Left ventricle myocardium superior (tissue), 1 donor: ENCODE measurements at places on chromosomes 12 and 14. TPM values are rescaled to one million over a fixed set of nuclear protein-coding genes. Genes with fewer than 3 reads are reported as not detected.

- DNase-seq: no peak
Measured at GRCh38 chr12:64840119-64840518, 15.7 kb downstream of the TBC1D30 start.

DNA sequence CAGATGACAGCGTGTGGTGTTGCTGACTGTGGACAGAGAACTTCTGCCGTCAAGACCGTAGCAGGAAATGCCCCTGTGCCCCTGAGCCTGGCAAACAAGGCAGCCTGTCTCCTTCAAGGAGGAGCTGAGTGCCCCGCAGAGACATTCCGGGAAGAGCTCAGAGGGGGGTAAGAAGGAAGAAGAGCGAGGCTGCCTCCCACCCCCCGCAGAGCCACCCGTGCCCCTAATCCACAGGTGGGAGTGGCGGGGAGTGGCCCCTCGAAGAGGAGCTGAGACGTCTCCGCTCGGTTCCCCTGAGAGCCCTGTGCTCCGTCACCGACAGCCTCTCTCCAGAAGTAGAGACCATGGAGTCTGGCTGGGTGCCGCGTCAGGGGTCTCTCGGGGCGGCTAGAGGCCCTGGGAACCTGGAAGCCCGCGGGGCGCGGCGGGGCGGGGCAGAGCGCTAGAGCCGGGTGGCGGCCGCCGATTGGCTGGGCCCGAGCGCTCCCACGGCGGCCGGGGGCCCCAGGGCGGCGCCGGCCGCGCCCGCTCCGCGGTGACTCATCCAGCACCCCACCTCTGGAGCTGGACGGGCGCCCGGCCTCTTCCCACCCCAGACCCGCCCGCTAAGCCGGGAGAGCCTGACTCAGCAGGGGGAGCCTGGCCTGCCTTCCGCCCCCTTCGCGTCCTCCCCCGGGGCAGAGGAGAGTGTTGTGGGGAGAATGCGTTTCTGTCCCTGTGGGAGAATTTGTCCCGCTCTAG, 25.2 kb upstream of the KRT78 start:
- DNase-seq: peak; percentile 91

DNA sequence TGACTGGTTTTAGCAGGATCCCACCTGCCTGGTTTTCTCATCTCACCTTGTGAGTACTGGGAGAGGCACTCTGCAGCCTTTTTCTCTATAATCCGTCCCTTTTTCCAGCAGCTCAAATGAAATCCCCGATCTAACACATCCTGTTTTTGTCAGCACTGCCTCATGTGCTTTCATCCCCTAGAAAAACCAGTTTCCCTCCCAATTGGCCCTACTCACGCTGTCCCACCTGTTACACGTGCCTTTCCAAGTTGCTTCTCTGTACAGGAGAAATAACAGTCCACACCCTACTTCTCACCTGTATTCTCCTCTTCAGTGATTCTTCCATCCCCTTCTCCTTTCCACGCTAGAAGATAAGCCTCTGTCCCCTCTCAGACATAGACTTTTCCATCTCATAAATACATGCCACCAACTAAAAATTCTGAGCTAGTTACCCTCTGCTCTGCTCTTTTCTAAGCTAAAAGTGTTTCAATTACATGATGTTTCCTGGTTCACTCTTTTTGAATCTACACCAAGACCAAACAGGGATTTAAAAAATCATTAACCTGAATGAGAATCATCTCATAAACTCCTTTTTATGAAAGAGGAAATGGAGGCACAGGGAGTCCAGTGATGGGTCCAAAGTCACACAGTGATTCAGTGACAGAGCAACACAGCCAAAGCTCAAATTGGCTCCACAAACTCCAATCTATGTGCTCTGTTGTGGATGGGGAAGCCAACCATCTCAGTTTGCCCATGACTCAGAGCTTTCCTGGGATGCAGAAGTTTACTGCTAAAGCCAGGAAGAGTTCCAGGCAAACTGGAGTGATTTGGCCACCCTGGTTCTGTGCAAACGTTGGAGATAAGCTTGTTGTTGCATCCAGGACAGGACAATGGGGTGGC, 240.0 kb upstream of the TMEM132C start:
- DNase-seq: no peak

GRCh38 chr12:121245031-121245430, 35.1 kb downstream of the P2RX4 start:
- DNase-seq: no peak

GRCh38 chr14:35470755-35471154, 63.2 kb upstream of the INSM2 start:
- DNase-seq: no peak

- DNase-seq: no peak
Measured at GRCh38 chr12:53389702-53390101, 9.7 kb downstream of the SP1 start.

DNA sequence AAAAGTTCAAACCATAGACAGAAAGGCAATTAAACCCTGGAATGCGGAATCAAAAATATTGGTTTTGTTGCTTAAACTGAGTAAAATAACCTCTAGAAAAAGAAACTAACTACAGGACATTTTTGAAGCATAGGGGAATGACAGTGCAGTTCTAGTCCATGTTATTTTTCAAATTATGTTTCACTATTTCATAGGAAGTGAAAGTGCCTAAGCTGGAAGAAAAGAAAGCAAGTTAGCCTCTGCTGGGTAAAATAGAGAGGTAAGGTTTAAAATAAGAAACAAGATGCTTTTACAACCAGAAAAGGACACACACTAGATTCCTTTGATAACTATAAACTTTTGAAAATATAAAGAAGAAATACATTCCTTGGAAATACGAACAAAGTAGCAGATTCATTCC, 1.1 kb downstream of the CLECL1 start:
- no peak for DNase-seq

Gene SDR9C7
- not detected for total RNA-seq

GRCh38 chr12:4643747-4644146, 5.1 kb downstream of the AKAP3 start:
- DNase-seq: no peak

Gene AMN
- not detected for total RNA-seq

DNA sequence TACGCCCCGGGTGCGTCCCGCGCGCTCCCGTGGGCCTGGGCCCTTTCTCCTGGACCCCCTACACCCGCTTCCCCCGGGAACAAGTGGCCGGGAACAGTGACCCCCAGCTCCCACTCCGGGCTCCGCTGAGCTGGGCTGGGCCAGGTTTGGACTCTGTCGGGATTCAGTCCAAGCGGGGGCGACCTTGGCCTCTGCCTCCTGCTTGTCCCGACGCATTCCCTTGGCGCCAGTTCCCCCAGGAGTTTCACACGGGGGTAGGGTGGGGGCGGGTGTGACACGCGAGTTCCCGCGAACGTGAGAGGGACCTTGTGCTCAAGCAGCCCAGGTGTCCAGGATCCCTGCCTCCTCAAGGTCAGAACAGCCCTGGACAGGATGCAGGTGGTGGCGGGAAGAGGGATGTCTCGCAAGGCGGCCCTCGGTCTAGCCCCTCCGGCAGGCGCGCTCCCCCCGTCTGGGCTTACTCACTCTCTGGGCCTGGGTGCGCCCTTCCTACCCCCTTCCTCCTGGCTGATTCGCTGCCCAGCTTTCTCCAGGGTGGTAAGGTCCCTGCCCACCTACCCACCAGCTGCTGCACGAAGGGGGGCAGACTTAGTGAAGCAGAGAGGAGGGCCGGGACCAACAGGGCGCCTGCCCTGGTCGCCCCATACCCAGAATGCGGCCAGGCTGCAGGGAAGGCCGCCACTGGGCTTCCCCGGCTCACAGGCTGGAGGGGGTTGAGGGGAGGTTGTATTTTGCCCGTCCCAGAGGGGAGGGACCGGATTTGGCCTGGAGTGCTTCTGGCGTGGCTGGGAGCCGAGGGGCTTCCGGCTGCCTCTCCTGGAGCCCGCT, 862 bp downstream of the CRIP2 start:
- peak; percentile 76 for DNase-seq

- DNase-seq: no peak
Measured at GRCh38 chr14:97687944-97688630, 890.9 kb downstream of the VRK1 start.
